ENCODE measurements at places on chromosomes 1 and 21.
A peak's percentile ranks its signal among the peaks of the same experiment; 100 is the strongest.

DNA sequence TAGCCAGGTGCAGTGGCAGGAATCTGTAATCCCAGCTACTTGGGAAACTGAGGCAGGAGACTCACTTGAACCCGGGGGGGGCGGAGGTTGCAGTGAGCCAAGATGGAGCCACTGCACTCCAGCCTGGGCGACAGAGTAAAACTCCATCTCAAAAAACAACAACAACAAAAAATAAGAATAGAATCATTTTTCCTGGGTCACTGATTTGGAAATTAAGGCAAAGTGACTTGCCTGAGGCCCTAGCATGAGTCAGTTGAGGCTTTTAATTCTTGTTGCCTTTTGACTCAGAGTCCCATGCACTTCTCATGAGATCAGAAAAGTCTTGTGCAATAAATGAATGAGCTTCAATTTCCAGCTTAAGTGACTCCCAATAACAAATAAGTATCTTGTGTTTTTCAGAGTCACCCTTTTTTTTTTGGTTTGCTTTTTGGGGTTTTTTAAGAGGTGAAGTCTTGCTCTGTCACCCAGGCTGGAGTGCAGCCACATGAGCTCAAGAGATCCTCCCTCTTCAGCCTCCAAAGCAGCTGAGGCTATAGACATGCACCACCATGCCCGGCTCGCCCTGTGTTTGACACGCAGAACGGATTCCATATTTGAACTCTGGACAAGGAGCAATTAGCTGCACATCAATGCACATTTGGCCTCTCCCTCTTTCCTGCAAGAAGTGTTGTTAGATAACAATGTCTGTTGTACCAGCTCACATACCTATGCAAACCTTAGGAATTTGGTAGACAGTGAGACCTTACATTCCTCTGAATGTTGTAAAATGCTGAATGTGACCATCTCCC lies 3.4 kb upstream of the PLEKHM2 start:
- no peak for DNase-seq

DNA sequence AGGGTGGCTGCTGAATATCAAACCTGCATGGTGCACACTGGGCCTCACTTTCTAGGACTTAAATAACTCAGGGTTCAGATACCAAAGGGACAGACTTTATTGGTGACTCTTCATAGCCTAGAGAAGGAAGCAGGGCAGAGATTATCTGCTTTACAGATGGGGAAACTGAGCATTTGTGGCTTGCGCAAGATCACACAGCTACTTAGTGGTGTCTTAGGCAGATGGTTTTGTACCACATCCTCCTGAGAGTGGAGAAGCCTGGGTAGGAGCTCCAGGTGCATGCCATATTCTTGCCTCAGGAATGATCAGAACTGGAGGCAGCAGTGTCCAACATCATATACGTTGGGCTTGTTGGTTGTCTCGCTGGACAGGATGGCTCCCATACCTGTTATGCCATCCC lies 6.8 kb upstream of the DPH2 start:
- no peak for DNase-seq

- DNase-seq: no peak
Observed at GRCh38 chr1:39675220-39675619, 3.3 kb upstream of the NT5C1A start.

DNA sequence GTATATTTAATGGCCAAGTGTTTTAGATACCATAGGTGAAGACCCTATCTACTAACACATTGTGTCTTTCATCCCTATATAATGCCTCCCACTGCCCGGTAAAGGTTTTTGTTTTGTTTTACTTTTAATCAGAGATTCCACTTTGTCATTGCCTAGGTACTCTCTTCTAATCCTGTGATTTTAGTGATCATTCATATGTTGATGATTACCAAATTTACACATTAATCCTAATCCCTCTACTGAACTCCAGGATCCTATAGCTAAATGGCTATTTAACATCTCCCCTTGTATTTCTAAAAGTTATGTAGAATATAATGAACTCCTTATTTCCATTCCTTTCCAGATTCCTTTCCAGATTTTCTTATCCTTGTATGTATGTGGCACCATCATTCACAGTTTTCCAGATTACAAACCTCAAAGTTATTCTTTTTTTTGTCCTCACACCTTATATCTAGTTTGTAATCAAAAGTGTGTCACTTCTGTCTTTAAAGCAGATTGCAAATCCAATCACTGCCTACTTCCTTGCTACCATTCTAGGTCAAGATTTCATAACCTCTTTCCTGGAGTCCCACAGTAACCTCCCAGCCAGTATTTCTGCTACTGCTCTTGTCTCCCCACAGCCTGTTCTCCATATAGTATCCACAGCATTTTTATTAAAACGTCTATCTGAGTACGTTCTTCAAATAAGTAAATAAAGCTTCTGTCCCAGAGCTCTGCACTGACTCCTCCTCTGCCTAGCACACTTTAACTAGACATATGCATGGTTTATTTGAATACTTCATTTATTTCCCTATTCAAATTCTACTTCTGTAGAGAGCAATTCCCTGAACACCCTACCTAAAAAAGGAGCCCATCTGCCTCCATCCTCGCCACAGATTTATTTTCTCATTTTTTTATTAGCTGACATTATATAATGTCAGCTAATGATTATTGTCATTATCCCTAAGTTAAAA lies 157.8 kb downstream of the KCNT2 start:
- DNase-seq: no peak

- DNase-seq: no peak
Observed at GRCh38 chr1:23337869-23338268, 6.2 kb downstream of the HNRNPR start.

GRCh38 chr1:115842948-115843347 lies 2.0 kb upstream of the NHLH2 start:
- DNase-seq: no peak

GRCh38 chr1:175073061-175073460 lies 5.4 kb downstream of the TNN start:
- DNase-seq: no peak

- DNase-seq: no peak
Observed at GRCh38 chr1:27567146-27567526, 36.8 kb downstream of the AHDC1 start.

GRCh38 chr1:20404466-20404865 lies 81.5 kb downstream of the CAMK2N1 start:
- no peak for DNase-seq

DNA sequence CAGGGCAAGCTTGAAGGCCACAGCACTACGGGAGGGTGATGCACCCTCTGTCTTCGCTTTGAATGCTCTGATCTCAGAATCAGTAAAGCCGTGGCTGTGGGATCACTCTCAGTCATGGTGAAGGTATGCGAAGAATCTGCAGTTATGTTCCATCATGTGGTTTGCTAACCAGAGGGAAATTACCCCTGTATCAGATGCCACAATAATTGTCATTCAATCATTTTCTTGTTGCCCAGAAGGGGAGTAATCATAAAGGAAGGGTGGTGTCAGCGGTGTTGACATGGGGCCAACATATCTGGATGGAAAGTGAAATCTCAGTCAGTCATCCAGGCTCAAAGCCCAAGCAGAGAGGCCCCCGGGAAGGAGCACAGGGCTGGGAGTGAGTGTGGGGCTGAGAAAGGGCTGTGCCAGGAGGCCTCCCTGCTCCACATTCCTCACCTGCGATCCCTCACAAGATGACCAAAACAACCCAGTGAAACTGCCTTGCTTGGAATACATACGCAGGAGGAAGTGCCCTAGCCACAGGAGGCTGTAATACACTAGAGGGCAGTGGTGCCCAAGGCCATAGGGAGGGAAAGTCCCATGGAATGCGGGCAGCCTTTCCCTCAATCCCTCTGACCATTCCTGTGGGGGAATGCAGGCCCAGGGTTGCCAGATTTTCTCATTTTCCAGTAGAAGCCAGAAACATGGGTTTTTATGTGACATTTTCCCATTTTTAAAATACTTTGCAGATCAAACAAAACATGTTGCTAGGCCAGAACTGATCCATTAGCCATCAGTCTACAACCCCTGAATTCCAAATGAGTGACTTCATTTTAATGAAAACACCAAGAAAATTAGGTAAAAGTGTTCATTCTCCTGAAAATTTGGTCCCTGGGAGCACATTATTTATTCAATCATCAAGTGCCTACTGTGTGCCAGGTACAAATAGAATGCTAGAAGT lies 95.7 kb upstream of the VANGL1 start:
- DNase-seq: no peak

DNA sequence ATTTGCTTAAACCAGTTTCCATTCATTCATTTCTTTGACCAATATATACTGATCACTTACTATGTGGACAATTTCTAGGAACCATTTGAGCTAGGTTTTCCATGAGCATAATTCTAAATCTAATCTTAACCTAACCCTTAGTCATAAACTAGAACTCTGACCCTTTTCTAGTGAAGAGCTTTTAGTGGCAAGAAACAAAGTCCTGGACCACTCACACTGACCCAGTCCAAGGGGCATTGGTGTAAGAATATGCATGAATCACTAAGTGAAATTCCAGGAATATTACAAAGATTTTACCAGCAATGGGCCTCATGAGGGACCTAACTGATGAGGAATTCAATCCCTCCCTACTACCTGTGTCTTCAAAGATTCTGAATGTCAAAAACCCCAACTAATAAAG lies 40.6 kb upstream of the SLC2A1 start:
- no peak for DNase-seq

- DNase-seq: no peak
Observed at GRCh38 chr21:26512664-26513063, 60.4 kb downstream of the CYYR1 start.

GRCh38 chr1:99635664-99636063 lies 10.2 kb upstream of the PALMD start:
- DNase-seq: no peak

GRCh38 chr1:224694969-224695368 lies 78.9 kb downstream of the CNIH3 start:
- DNase-seq: no peak

GRCh38 chr1:78624035-78624434 lies 3.8 kb downstream of the IFI44L start:
- DNase-seq: no peak

DNA sequence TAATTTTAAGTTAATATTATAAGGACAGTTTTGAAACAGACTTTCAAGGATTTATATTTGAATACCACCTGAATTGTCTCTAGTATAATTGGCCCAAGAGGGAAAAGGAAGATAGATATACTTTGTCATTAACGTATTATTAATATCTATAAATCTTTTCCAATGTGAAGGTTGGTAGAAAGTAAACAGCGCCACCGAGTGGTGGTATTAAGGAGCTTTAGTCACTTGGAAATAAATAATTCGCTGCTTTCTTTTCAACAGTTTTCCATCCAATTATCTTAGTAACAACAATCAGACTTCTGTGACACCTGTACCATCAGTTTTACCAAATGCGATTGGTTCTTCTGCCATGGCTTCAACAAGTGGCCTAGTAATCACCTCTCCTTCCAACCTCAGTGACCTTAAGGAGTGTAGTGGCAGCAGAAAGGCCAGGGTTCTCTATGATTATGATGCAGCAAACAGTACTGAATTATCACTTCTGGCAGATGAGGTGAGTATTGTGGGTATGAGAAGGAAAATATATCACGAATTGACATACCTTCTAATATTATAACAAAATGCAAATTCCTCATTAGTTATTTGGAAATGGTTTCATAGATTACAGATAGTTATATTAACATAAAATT lies 37.7 kb downstream of the SH3GLB1 start:
- peak; percentile 50 for DNase-seq
